Stimulated activated CD8-positive, alpha-beta memory T cell treated with anti-CD3 and anti-CD28 coated beads, Interleukin-15, amount 100 ng/mL, for 1 hour (primary cell): ENCODE measurements at places on chromosomes 3 and 15.

- DNase-seq = no peak
These were observed 545.6 kb upstream of the ZNF385D start for GRCh38 chr3:22296601-22297000.

DNA sequence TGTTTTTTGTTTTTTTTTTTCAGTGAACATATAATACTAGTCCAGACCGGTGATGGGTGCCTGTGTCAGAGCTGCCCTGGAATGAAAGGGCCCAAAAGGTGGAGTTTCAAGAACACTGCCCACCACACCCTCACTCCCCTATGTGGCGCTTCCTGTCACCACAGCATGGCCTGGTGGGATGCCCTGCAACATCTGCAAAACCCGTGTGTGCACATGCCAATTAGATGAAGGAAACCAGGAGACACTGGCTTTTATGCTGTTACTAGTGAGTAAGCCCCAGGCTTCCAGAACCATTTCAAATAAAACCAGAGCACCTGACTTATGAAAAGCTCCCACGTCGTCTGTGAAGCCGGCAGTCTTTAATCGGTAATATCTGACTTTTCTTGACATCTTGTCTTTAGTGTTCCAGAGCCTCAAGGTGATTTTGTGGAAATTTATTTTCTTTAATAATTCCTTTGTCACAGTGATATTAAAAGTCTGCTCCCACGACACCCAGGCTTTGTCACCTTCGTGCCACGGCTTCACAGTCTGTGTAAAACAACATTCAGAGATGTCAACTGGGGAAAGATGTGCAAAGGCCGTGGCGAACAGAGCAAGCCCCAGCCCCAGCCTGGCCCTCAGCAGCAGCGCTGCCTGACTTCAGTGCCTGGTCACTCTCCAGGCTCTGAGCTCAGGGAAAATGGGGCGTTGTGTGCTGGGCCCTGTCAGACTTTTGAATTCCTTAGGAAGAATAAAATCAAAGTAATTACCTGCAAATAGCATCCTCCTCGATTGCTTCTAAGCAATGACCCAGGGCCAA, 6.4 kb downstream of the CFAP92 start:
- no peak for DNase-seq

- no peak for DNase-seq
These were observed 26.6 kb upstream of the PAQR5 start for GRCh38 chr15:69272139-69272538.

DNA sequence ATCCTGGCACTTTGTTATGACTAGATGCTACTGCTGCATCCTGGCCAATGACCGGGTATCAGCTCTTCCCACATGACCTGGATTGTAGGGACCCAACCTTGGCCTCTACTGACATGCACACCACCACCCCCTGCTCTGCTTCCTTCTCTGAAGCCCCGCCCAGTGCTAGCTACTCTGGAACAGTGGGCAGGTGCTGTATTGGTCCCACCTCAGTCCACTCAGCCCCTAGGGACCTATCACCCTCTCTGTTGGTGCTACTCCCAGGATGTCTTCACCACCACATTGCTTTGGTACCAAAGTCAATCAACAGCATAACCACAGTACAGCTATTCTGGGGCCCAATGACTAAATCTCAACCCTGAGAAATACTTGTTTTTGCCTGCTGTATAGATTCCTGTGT, 170.2 kb upstream of the PRICKLE2 start:
- DNase-seq = no peak

- DNase-seq = no peak
These were observed 402.2 kb downstream of the NR2F2 start for GRCh38 chr15:96732704-96733103.

DNA sequence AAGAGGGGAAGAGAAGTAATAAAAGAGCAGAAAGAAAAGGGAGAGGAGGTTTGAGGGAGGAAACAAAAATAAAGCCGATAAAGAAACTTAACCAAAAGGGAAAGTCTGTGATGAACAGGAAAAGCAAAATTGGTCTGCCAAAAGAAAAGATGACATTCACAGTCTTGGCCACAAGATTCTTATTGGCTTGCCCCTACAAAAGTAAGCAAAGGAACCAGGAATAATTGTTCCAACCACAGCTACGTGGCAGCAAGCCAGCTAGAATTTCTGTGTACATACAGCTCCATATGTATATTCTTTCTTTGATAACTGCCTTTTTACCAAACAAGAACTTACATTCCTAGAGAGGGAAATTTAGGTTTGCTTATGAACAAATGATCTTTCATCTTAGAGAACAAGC, 79.6 kb downstream of the MLH1 start:
- DNase-seq = no peak

- DNase-seq = no peak
These were observed 4.4 kb downstream of the MTMR14 start for GRCh38 chr3:9653565-9654248.

DNA sequence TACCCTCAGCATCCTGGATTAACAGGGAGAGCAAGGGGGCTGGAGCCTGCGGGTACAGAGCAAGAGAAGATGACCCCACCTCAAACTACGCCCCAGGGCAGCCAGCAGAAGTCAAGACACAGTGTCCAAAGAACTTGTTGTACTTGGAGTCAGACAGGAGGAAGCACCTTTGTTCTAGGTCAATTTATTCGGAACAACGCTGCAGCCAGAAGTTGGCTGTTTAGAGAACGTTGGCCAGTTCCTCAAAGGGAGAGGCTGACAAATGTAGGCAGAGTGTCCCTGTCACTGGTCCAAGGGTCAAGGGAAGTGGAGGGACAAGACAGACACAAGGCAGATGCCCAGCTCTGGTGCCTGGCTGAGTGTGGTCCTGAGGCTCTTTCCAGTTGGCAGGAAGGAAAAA, 32.1 kb upstream of the PIAS1 start:
- no peak for DNase-seq

DNA sequence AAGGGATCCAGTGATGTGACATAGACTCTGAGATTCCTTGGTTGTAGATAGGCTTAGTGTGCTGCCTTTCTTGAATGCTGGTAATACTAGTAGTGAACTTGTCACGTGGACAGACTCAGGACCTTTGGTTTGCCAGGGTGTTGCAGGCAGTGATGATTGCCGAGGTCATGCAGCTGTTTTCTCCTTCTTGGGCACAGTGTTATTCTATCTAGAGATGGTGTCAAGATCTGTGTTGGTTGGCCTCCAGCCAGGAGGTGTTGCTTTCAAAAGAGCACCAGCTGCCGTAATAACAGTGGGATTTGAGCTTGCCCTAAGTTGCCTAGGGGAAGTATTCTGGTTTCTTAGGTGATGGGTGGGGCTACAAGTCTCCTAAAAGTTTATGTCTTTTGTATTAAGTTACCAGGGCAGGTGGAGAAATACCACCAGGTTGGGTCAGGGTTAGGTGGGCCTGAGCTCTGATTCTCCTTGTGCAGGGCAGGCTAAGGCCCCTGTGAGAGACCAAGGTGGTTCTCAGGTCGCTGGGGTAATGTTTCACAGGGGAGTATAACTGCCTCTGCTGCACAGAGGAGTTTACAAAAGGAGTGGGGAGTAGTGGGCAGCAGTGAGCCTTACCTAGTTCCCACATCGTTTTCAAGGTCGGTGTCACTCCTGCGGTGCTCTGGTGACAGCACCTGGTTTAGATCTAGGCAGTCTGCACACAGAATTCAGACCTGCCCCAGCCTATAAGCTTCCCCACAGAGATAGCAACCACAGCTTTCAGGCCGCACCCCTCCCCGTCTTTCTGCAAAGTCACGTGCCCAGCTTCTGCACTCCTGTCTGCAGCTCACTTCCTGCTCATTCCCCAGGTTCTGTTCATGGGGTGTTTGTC, 350.3 kb downstream of the DOCK3 start:
- DNase-seq = peak; percentile 41

DNA sequence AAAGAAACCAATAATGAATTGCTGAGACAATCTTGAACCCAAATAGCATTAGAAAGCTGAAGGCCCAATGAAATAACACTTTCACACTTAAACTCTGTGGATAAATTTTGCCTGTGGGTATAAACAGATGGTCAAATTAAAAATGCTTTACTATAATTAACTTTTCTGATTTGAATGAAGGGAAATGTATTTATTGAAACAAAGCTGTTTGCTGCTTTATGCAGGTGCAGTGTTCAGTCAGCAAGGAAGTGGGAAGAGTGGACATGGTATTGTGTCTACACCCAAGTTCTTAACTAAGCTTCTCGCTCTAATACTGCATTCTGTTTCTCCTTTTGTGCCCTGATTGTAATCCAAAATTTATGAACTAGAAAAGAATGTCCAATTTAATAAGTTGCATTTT, 31.8 kb downstream of the NME9 start:
- DNase-seq = no peak

- no peak for DNase-seq
These were observed 15.4 kb downstream of the PAQR5 start for GRCh38 chr15:69314131-69314530.

DNA sequence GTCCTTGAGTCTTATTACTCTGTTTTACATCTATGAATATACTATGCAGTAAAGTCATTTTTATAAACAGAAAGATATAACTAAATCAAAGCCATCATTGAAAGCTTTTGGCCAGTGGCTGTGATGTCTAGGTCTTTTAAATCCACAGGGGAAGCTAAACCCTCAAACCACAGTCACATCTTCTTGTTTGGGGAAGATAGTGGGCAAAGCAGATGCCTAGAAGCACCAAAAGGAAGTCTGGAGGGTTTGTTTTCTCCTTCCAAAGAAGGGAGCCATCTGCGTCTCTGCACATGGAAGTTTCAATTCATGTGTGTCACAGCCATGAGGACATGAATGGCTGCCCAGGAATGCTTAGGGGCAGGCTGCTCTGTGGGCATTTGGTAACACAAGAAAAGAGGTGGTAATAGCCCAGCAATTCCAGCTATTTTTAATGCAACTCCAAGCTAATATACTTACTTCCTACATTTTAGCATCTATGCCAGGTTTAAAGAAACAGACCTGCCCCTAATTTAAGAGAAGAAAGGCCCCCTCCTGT, 322.2 kb downstream of the SLC9A9 start:
- DNase-seq = no peak

DNA sequence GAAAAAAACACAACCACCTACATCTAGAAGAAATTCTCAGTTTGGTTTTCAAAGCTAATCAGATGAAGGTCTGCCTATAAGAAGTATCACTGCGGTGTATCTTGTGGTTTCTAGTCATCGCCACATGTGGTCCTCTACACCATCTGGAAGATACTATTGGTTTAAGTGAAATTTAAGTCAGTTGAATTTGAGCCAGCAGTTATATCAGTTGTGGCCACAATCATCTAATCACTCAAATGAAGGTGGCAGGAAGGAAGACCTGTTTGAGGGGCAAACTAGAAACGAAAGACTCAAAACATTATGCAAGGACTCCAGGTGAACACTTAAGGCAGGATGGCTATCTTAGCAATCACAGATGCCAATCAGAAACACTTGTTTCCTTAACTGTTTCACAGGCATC, 48.7 kb downstream of the ETV5 start:
- no peak for DNase-seq

DNA sequence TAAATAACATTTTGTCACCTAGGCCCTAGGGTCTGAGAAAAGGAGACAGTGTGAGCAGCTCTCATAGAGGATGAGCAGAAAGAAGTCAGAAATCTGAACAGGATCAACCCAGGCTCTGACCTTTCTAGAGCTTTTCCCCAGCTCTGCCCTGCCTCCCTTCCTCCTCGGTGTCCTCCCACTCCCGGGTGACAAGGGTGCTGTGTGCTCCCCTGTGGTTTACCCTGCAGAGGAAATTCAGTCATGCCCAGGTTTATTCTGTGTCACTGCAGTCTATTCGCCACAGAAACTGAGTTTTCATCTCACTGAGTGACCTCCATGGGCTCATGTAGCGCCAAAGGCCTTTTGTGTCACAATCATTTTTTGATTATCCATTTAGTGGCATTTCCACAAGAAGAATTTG, 76.6 kb downstream of the IL12A start:
- no peak for DNase-seq

- DNase-seq = no peak
These were observed 35.4 kb downstream of the SAXO2 start for GRCh38 chr15:82298032-82298431.

DNA sequence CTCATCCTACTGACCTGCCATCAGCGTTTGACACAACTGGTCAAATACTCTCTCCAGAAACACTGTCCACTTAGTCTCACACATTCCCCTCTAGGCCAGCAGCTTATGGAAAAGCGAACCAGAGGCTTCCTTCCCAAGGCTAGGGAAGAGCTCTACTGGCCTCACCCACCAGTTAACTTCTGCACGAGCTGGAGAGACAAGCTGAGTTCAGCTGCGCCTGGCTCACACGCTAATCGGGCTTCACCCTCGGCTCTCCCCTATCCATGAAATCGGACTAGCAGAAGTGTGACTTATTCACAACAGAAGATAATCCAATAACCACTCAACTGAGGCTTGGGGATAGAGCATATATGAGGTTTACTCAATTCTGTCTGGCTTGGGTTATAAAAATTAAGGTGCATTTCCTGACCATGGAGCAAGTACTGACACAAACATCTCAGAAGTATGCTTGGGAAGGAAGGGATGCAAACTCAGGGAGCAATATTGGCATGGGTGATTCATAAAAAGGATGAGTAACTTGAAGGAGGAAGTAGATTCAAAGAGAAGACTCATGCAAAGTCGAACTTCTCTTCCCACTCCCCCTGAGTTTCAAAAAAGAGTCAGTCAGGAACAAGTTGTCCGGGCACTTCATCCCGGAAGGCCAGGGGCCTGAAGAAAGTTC, 73.1 kb downstream of the XXYLT1 start:
- no peak for DNase-seq

GRCh38 chr15:93072411-93073394, 16.3 kb downstream of the RGMA start:
- no peak for DNase-seq

GRCh38 chr3:89414270-89414669, 306.8 kb downstream of the EPHA3 start:
- no peak for DNase-seq

DNA sequence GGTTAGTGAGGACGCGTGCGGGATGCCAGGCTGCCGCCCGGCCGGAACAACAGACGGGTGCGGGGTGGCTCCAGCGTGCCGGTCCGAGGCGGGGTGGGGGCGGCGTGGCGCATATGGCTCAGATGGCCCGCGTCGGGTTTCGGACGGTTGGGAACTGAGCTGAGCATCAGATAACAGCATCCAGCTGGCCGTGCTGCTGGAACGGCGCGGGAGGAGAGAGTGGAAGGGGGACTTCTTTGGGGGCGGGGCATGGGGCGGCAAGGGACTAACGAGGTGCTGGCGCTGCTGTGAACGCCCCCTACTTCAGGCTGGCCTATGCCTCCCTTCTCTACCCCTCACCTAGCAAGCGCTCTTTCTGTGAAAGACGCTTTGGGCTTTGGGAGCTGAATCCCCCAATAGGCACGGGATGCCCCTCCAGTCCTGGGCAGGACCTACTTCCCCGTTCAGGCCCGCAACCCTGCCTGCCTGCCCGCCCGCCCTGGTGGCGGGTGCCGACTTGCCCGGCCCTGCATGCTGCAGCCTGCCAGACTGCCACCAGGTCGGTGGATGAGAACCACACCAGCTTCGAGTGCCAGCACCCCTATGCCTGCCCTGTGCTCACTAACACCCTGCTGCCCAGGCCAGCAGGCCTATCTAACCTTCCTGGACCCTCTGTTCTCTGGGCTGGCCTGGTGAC, 542 bp downstream of the INKA1 start:
- no peak for DNase-seq

DNA sequence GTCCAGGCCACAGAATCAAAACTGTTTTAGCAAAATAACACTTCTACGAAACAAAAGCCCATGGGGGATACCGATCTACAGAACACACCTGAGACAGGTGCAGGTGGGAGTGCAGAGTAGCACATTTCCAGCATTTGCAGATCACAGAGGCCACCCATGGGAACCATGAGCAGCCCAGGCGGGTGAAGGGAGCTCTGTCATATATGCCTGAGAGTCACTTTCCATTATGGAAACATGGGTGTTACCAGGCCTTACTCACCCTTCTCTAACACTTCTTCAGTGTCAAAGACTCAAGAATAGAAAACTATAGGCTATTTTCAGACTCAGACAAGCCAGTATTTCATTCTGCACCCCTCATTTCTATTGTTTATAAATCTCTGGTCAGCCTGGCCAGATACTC, 3.5 kb downstream of the PLA1A start:
- no peak for DNase-seq
